DND-41 (cell line): ENCODE measurements at places on chromosomes 2 and 18.

DNA sequence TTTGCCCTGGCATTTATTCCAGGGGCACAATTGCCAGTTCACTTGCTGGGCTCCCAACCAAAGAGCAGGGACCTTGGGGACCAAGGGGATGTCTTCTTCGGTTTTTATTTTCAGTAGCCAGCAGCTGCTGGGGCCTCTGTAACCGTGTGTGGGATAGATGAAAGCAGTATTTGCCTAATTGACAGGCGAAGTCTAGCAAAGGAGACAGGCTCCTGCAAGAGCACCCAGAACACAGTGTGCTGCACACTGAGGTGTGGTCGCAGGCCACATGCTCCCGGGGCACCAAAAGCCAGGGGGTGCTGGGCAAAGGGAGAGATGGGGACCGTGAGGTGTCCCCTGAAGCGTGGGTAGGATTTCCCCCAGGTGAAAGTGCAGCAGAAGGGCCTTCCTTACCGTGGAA lies 5.3 kb downstream of the SAG start:
- DNase-seq = no peak

GRCh38 chr2:203636588-203637470 lies 69.6 kb upstream of the CD28 start:
- peak; percentile 22 for DNase-seq

GRCh38 chr2:236857246-236857645 lies 228.4 kb upstream of the COPS8 start:
- DNase-seq = no peak

GRCh38 chr2:98561018-98561417 lies 47.3 kb downstream of the COA5 start:
- no peak for DNase-seq

GRCh38 chr2:12733846-12734245 lies 17.1 kb downstream of the TRIB2 start:
- no peak for DNase-seq

DNA sequence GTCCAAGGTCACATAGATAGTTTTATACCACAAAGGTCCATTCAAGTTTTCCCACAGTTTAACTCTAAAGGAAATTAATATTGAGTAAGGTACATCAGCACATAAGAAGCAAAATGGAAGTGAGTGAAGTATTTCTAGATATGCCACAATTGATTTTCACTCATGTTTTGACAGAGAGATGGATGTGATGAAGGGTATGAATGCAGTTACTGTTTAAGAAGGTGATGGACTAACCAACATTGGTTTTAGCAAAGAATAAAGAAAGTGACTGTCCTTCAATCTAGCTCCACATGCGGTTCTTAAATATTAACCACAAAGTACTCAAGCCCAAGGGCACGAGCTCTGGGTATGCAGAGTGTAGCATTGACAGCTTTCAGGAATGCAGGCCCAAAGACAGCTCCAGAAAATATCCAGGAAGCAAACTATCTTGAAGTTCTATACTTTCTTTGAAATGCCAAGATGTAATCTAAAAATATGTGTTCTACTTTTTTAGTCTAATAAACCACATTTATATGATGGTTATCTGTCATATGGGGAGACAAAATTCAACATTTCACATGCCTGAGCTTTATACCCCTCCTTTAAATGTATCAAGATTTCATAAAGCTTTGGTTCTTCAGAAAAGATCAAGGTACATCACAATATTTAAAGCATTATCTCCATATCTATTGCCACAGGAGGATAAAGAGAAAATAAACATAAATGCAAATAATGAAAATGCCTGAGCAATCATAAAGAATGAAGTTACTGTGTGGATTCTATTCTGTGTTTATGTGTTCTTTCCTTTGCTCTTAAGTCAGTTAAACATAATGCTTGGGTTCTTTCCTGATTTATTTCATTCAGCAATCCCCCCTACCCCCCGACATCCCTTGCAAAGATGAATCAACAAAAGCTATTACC lies 6.7 kb upstream of the SCN1A start:
- DNase-seq = no peak

GRCh38 chr2:69298261-69298660 lies 88.8 kb downstream of the GFPT1 start:
- no peak for DNase-seq

GRCh38 chr2:144071461-144071860 lies 448.5 kb downstream of the ZEB2 start:
- no peak for DNase-seq

DNA sequence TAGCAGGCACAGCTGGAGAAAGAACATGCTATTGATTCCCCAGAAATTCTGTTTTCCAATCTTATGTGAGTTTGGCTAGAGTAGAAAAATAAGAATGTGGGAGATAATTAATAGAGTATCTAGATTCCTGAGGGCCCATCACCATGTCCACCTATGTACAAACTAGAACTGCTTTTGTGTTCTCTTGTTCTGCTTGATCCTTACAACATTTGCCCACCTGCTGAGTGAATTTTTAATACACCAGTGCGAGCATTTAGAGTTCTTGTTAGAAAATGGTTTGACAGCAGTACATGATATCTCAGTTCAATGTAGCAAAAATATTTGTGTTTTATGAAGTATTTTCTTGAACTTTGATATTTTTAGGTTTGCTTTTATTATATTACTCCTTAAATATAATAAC lies 52.3 kb upstream of the SPAG16 start:
- no peak for DNase-seq

GRCh38 chr2:176109946-176110345 lies 2.9 kb downstream of the HOXD11 start:
- no peak for DNase-seq

GRCh38 chr2:26172871-26173775 lies at the start of gene GAREM2:
GAREM2 (plus strand) TSS chr2:26173088; CDS start chr2:26173221, 133 bp downstream.
- DNase-seq = no peak

DNA sequence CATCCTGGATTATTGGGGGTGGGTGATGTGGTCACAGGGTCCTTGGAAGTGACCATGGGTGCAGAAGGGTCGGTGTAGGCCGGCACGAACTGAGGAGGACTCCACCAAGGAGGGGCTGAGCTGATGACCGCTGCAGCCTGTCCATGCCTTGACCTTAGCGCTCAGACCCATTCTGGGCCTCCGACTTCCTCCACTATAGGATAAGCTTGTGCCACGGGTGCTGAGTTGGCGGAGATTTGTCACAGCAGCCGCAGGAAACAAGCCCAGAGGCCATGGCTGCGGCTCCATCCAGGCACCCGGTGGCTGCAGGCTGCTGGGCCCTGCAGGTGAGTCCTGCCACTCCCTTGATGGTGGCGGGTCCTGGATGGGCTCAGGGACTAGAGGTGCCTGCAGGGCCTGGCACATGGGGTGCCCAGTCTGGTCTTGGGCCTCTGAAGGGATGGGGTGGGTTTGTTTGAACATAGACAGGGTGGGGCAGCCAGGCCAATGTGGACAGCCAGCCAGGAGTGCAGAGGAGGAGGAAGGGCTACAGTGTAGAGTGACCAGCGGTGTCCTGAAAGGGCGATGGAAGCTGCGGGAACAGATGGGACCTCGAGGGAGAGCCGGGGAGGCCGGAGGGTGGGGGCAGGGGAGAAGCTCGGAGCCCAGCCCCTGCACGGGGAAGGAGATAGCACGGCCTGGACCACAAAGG lies 84.8 kb downstream of the SEPTIN10 start:
- DNase-seq = no peak

GRCh38 chr2:43425659-43426058 lies 170.2 kb downstream of the THADA start:
- no peak for DNase-seq

DNA sequence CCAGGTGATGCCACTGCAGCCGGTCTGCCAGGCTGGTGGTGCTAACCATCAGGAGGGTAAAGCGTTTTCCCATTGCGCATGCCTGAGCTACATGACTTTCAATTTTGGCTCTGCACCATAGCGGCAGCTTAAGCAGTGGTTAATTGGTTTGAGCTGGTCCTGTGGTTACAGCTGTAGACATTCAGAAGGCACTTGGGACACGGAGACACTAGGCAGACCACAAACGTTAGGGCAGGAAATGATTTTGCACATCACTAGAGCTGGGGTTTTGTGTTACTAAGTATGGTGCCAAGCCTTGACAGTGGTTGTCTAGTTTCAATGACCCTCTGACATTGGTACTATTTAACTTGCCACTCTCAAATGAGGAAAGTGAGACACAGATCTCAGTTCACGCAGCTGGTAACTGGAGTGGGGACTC lies 28.9 kb upstream of the CNOT11 start:
- peak; percentile 93 for DNase-seq

DNA sequence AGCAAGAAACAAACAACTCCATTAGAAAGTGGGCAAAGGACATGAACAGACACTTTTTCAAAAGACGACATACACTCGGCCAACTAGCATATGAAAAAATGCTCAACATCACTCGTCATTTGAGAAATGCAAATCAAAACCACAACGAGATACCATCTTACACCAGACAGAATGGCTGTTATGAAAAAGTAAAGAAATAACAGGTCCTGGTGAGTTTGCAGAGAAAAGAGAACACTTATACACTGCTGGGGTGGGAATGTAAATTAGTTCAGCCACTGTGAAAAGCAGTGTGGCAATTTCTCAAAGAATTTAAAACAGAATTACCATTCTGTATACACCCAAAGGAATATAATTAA lies 130.5 kb downstream of the PLCL1 start:
- DNase-seq = no peak

DNA sequence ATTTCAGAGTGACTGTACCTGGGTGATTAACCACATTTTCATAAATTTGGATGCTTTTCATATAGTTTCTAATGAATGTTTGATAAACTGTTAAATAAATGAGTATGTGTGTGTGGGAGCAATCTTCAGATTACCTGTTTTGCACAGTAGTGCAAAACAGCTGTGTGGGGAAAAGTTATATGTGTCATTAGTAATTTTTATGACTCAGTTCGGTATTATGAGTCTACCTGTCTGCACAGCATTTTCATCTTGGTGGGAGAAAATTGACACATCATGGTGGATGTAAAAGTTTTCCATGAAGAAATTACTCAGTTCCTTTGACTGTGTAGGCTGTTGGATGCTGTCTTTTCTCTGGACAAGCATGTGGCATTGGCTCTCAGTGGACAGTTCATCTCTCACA lies 43.8 kb downstream of the LTBP1 start:
- DNase-seq = no peak

GRCh38 chr2:105400138-105400540 lies 1.3 kb upstream of the FHL2 start:
- no peak for DNase-seq

DNA sequence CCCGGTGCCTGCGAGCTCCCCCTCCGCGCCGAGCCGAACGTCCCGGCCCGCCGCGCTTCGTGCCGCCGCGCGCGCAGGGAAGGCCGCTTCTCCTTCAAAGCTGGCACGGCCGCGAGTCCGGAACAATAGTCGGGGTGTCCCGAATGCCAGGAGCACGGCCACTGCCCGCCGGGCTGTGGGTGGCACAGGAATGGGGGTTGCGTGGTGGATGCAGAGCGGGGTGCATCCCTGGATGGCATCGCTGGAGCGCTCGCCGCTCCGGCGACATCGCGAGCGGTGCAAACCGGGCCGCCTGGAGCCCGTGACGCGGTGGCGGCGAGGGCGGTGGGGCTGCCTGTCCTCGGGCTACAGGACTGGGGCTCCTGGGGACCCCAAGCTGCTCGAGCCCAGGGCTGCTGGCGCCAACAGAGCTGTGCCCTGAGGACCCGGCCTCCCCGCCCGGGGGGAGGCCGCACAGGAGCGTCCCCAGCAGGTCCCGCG lies 1.1 kb upstream of the SATB2 start:
- DNase-seq = peak; percentile 24

DNA sequence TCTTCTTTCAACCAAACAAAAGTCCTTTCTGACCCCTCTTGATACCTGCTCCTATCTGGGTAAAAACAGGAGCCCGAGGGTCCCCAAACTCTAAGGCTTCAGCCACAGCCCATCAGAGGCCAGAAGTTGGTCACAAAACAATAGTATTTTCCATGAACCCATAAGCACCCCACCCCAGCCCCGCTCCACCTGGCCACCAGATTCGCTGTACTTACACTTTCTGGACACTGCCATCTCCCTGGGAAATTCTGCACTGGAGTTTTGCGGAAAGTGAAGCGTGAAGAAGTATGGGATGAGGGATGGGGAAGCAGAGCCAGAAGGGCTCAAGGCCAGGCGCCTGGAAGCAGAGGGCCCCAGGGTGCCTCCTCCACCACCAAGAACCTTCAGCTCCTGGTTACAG lies 5.2 kb upstream of the RUFY4 start:
- DNase-seq = no peak

- no peak for DNase-seq
These were observed 92.4 kb downstream of the GBX2 start for GRCh38 chr2:236075802-236076201.

DNA sequence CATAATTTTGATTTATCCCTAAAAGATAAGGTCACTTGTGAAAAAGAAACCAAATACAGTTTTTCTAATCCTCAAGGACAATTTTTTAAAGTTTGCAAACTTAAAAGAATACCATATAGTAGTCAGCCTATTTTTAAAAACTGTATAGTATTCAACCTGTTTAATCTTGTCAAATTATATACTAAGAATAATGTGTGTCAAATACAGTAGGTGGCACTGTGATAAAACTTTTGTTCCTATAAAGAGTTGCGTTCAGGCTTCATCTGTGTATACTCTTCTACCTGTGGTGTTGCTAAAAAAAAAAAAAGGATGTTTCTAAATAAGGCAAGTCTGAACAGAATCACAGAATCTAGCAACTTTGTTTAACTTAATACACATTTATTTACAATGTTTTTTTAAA lies 68.6 kb downstream of the CCDC138 start:
- DNase-seq = no peak

- DNase-seq = no peak
These were observed 34.1 kb downstream of the CDC42EP3 start for GRCh38 chr2:37637190-37637860.

- DNase-seq = no peak
These were observed 27.4 kb upstream of the MRO start for GRCh38 chr18:50847192-50847591.

DNA sequence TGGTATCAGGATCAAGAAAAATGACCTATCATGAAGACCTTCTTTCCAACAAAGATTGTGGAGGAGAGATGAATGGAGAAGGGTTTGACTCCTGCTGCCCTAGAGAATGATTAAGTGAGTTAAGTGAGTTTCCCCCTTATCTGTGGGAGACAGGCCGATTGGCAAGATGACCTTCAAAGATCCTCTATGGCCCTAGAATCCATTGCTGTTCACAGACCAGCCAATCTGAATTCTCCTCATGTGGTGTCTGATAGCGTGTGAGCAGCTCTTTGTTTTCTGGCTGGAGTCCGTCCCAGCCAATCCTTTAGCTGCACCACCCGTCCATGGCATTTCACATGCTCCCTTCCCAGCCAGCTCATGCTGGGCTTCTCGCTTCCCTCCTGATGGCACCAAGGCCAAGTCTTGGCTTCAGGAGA lies 79.4 kb downstream of the MARCHF4 start:
- DNase-seq = no peak

GRCh38 chr2:60335533-60336237 lies 217.8 kb downstream of the BCL11A start:
- no peak for DNase-seq

- DNase-seq = no peak
These were observed 16.6 kb downstream of the FHOD3 start for GRCh38 chr18:36314098-36314497.

DNA sequence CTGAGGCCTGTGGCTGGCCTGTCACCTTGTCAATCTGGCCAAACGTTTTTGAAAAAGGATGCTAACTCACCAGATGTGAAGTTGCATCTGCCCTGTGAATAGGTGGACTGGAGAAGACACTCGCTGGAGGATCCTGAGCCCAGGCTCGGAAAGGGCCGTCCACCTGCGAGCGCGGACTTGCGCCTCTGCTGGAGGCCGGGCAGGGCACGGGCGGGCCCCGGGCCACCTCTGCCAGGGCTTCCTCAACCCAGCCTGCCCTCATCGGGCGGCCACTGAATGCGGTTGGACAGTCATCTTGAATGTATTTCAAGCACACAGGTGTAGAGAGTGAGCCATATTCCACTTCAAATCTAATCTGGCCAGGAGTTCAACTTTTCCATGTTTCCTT lies 83.9 kb downstream of the FAM210A start:
- DNase-seq = no peak
